Fibroblast of skin of left biceps (primary cell): ENCODE measurements at places on chromosomes 3 and 15.

- no peak for DNase-seq
Observed at GRCh38 chr15:59521443-59521842, 83.5 kb downstream of the FAM81A start.

GRCh38 chr15:40695469-40695890 is 506 bp downstream of the RAD51 start:
- DNase-seq, result no peak

DNA sequence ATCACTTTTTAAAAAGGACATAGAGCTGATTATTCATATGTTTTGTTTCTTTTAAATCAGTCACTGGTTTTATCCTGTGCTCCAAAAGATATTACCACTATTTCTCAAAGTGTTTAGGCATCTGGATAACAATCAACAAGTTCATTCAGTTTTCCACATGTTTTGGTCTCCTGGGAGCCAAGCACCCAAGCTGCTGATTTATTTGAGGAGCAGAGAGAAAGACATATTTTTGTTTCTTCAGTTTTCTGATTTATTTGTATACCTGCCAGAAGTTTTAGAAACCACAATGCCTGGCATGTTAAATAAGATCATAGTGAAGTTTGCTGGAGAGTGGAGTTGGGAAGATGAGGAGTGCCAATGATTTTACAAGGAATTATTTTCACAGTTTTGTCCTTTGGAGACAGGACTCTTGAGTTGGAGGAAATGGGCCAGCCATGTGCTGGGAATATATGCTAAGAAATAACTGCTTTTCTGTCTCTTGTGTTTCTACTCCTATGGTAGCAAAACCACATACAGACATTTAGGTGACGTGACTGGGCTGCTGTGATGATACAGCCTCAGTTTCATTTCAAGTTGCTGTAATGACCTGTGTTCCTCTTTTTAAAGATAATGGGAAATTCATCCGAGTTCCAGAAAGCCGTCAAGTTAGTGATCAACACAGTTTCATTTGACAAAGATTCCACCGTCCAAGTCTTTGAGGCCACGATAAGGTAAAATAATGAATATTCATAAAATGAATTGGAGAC is 11.7 kb downstream of the EDEM1 start:
- DNase-seq, result no peak

DNA sequence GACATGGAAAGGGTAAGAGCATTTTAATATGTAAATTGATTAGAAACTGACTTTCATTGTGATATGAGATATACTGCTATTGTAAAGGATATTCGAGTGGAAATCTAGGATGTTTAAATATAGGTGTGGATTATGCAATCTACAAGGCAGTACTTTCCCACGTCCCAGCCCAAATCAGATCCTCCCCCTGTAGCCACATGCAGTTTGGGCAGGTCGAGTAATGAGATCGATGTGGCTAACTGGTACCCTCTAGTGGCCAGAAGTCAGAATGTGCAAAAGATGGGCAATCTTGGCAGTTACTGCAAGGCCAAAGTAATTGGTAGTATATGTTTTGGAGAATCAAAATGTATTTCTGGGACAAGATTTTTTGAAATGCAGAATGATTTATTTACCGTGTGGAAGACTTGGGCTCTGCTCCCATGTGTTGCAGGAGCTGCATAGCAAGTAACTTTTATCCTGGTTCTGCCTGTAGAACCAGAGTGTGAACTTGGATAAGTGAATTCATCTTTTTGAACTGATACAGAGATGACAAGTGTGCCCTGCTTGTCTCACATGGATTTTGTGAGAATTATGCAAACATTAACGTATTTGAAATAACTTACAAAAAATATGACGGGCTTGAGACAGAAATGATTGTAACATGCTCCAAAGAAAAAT is 94.5 kb upstream of the ADAMTSL3 start:
- peak; percentile 25 for DNase-seq

- no peak for DNase-seq
Observed at GRCh38 chr3:180913581-180914404, 1.3 kb downstream of the FXR1 start.

- DNase-seq, result no peak
Observed at GRCh38 chr3:195544634-195545033, 1.5 kb upstream of the PPP1R2 start.

GRCh38 chr3:183871541-183871940 is 13.1 kb downstream of the PARL start:
- DNase-seq, result no peak

DNA sequence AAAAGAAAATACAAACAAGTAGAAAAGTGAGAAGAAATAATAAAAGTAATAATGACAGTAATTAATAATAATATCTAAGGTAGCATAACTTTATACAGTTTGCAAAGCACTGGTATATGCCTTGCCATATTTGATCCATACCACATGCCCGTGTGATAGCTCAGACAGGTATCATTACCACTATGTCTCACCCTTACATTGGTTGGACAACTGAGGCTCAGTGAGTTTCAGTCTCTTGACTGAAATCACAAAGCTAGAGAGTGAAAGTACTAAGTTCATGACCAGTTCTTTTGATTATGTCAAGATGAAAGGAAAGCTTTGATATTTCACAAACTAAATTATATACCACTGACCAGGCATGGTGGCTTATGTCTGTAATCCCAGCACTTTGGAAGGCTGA is 408.9 kb downstream of the GAP43 start:
- no peak for DNase-seq

DNA sequence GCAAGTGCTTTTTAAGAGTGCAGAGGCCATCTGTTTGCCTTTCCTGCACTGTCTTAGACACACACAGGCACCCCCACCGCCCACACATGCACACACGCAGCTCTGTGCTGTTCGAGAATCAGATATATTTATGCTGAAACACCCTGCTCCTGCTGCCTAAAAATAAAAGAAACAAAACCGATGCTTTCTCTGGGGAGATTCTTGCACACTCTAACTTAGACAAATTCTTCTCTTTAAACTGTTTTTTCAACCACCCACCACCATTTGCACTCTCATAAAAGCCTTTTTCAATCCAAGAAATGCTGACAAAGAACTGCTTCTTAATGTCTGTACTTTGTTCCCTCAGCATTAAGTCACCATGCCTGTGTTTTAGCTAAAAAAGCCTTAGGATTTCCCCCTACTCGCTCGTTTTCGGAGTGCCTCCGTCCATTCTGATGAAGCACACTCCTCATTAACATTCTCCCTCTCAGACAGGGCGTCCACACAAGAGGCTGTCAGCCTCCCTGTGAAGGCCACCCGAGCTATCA is 26.2 kb downstream of the SLC12A8 start:
- no peak for DNase-seq

DNA sequence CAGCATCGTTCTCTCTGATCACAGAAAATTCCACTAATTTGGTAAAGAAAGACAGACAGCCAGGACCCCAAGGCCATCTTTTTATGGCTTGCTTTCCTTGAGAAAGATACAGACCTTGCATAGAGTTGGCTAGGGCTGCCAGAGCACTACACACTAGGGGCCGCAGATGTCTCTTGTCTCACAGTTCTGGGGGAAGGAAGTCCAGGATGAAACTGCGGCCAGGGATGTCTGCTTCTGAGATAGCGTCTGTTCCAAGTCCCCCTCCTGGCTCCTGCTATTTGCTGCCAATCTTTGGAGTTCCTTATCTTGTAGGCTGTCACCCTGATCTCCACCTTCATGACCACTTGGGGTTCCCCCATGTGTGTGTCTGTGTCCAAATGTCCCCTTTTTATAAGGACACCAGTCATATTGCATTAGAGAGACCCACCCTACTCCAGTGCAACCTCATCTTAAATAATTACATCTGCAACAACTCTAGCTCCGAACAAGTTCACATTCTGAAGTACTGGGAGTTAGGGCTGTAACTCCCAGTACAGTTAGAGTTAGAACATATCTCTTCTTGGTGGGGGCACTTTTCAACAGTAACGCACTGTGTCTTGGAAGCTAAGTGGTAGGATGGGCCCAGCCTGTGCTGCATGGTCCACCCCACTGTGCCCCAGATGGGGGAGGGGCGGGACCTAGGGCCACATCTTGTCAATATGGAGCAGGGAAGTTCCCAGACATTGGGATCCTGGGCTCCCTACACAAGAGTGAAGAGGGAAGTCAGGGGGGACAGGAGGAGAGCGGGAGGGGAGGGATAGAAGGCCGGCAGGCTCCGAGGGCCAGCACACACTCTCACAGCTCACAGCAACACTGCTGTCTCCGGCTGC is 42.2 kb downstream of the KLF15 start:
- DNase-seq, result no peak

DNA sequence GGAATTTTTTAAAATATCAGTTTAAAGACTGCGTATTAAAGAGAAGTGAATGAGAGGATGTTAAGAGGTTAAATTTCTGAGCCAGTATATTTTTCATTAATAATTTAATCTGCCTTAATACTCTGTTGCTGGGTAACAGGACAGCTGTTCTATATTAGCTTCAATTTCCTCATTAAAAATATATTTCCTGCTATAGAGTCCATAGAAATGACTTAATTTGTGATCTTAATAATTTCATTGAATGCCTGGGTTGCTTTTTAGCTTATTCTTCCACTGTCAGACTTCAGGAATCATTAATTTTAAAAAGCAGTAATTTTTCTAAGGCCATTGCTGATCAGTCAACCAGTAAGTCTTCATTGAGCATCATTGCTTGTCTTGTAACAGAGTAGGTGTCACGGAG is 129.0 kb downstream of the THSD4 start:
- DNase-seq, result no peak

GRCh38 chr15:69686626-69687025 is 234.0 kb downstream of the RPLP1 start:
- DNase-seq, result no peak

DNA sequence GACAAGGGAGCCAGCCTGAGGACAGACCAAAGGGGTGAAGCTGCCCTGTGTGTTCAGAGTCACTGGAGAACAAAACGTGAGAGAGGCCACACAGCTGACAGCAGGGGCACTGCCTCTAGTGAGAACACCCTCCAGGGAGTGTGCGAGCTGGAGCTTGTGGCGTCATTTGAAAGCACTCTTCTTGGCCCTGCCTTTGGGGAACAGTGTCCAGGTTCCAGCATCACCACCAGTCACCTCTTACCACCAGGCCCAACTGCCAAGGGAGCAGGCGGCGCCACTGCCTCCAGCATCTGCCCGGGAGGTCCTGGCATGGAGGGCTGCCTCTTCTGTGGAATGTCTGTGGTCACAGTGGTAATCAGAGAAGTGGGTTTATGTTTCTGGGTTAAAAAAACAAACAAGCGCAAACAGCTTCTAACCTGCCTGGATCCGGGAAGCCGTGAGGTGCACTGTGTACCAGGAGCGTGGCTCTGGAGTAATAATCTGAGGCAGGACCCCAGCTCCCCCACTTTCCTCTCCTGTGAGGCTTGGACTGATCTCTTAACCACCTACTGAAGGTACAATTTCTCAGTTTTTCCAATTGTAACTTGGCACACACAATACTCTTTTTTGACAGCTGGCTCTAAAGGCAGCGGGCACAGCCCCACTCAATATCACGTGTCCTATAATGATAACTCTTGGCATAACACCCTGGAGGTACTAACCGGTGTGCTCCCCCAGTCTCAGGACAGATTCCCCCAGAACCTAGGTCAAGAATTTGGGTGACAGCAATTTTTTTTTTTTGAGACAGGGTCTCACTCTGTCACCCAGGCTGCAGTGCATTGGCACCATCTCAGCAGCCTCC is 32.2 kb upstream of the CDCP1 start:
- no peak for DNase-seq
